ENCODE measurements at places on chromosomes 7 and 10.

GRCh38 chr10:6518791-6519429, 61.2 kb downstream of the PRKCQ start:
- DNase-seq: no peak

DNA sequence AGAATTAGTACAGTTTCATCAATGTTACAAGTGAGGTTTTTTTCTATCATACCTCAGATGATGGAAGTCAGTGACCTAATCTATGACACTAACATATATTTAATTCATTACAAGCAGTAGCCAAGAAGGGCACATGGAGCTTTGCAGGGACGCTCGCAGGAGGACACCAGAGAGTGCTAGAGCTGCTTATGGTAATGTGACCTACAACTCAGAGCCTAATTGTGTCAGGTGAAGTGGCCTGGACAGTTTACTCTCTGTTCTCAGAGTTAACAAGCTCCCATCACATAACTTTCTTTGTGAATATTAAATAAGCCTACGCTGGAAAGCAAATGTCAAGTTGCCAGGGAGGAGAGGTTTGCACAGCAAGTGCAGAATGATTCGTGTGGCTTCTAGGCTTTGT, 11.6 kb upstream of the CNNM2 start:
- no peak for DNase-seq

DNA sequence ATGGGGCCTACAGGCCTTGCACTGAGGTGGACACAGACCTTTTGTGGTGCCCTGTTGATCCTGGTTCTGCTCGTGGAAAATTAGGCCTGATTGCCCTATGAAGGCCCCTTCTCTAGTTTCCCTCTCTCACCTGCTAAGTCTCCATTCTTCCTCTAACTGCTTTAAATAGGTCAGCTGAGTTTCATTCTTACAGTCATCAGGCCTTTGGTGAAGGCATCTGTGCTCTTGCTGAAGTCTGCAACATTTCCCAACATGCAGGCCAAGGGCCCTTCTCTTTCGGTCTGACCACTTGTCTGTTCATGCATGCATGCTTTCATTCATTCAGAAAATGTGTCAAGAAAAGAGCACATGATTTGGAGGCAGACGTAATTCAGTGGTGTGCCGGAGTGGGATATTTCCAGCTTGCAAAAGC, 244.0 kb downstream of the BUB3 start:
- DNase-seq: no peak

- no peak for DNase-seq
Observed at GRCh38 chr10:122510736-122511135, 49.4 kb downstream of the HTRA1 start.

GRCh38 chr10:86671419-86671818, 3.1 kb downstream of the LDB3 start:
- DNase-seq: no peak

All from M059J (cell line).